ENCODE measurements at places on chromosomes 2 and 18. TPM values are rescaled to one million over a fixed set of nuclear protein-coding genes. Genes with fewer than 3 reads are reported as not detected.

DNA sequence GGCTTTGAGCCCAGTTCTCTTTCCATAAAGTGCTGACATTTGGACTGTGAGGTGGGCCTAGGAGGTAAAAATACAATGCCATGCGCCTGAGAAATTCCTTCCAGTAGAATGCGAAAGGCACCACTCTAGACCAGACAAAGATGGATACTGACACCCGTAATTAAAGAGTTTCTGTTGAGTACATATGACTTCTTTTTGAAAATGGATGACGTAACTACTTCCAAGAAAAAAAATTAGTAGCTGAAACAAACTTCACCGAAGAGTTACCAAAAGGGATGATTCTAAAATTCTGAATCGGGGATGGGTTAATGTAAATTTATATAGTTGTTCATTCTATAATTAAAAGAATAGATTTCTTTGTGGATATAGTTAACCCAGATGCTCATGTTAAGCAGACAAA lies 146.8 kb downstream of the ALK start:
- no peak overlapping the region for H3K4me3 ChIP-seq
- no peaks in the 10 kb centered on the region for H3K27me3 ChIP-seq
- DNase-seq, result no peak
- H3K4me1 ChIP-seq, result no peaks in the 10 kb centered on the region

DNA sequence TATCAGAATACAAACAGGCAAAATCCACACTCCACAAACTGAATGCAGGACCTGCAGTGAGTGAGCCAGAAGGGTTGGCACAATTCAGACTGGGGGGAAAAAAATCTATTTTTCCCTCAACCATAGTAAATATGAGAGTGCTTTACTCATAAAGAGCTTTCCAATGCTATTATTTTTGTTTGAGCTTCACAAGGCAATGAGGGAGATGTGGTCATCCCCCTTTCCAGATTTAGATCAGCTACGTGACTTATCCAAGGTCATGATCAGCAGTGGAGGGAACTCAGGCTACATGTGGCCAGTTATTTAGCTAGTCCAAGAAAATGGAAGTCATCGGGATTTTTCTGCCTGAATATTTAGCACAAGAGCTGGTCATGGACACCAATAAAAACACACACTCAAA lies 120.4 kb upstream of the KLF7 start:
- H3K36me3 ChIP-seq, result no peaks in the 10 kb centered on the region
- H3K4me1 ChIP-seq, result peaks cover 14% of the 10 kb centered on the region
- no peak overlapping the region for H3K4me3 ChIP-seq
- H3K27me3 ChIP-seq, result no peaks in the 10 kb centered on the region
- no peak overlapping the region for H3K27ac ChIP-seq

DNA sequence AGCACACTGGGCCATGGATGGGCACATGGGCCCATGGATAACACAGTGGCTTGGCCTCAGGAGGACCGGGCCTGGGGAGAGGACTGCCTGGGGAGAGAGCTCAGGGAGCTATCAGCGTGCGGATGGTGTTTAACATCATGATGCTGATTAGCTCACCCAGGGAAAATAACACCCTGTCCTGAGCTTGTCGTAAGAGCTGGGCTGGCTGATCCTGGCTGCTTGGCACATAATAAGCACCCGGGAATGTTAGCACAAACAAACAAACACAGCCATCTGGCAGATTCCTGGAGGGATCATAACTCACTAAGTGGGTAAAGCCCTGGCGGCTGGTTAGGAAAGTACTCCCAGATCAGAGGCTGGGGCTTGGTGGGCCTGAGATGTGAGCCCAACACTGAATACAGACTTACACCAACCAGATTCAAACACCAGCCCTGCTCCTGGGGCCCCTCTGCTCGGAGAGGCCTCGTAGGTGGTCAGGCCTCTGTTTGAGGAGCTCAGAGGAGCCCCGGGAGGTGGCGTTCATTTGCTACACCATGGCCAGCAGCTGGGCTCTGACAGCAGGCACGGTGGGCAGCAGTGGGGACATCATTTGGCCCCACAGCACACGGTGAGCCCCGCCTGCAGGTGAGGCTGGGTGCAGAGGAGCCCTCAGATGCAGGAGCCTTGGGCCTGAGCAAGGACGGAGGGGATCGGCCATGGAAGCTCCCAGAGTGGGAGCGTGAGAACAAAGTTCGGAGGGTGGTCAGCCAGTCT lies 193.4 kb upstream of the HDAC4 start:
- no peak overlapping the region for H3K4me3 ChIP-seq
- no peak for DNase-seq
- H3K27me3 ChIP-seq, result no peaks in the 10 kb centered on the region

GRCh38 chr2:109066917-109067597 lies 61.9 kb upstream of the SH3RF3 start:
- no peak overlapping the region for H3K27ac ChIP-seq
- H3K27me3 ChIP-seq, result peaks cover 4% of the 10 kb centered on the region
- no peaks in the 10 kb centered on the region for H3K4me1 ChIP-seq
- no peaks in the 10 kb centered on the region for H3K36me3 ChIP-seq
- no peak for DNase-seq

- no peaks in the 10 kb centered on the region for H3K27me3 ChIP-seq
- no peaks in the 10 kb centered on the region for H3K36me3 ChIP-seq
- H3K4me3 ChIP-seq, result no peak overlapping the region
- peaks cover 8% of the 10 kb centered on the region for H3K4me1 ChIP-seq
These were observed 122.2 kb downstream of the SLC8A1 start for GRCh38 chr2:40329739-40330030.

DNA sequence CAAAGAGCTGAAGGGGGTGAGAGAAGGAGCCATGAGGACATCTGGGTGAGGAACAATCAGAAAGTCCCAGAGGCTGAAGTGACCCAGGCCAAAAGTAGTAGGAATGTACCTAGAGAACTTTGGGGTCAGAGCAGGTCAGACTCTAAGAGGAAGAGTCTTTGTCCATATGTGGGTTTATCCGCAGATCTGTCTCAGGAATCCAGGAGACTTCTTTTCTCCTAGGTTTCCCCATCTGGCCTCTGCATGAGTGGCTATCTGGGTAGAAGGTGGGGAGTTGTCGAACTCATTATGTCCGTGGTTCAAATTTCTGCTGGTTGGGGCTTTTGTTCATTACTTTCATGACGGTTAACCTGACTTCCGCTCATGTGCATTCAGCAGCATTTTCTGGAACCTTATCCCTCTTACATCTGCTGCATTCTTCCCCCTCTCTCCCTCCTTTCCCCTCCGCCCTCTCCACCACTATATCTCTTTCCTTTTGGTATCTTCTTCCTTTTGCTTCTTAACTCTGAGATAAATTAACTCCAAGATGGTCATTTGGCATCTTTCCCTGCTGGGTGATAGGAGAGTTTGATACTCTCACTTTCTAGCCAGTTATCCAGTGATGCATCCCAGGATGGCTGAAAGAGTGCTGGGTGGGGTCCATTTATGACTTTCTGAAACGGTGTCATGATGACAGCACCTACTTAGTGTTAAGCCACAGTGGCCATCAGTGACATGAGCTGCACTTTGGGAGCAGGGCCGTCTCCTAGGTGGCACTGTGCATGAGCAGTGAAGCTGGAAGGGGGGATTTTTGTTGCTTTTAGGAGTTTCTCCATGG lies 2.1 kb downstream of the LIPG start:
- H3K4me3 ChIP-seq, result no peak overlapping the region
- H3K27me3 ChIP-seq, result peaks cover 7% of the 10 kb centered on the region
- no peak for DNase-seq
- H3K4me1 ChIP-seq, result no peaks in the 10 kb centered on the region
- H3K27ac ChIP-seq, result no peak overlapping the region

DNA sequence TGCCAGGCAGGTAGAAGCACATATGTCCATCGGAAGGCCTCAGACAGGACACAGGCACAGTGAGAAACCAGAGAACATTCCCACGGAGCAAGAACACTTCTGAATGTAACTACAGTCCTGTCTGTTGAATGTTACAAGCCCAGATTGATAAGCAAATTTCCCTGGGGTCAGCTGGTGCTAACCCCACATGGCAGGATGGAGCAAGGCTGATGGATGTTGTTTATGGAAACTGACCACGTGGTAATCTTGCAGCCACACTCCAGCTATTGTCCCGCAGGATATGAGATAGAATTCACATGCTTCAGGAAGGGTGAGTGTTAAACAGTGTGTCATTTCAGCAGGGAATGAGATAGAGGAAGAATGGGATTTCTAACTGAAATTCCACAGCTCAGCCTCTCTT lies 138.8 kb upstream of the COPS8 start:
- peaks cover under 1% of the 10 kb centered on the region for H3K4me1 ChIP-seq
- no peaks in the 10 kb centered on the region for H3K27me3 ChIP-seq
- no peaks in the 10 kb centered on the region for H3K36me3 ChIP-seq
- no peak overlapping the region for H3K27ac ChIP-seq

DNA sequence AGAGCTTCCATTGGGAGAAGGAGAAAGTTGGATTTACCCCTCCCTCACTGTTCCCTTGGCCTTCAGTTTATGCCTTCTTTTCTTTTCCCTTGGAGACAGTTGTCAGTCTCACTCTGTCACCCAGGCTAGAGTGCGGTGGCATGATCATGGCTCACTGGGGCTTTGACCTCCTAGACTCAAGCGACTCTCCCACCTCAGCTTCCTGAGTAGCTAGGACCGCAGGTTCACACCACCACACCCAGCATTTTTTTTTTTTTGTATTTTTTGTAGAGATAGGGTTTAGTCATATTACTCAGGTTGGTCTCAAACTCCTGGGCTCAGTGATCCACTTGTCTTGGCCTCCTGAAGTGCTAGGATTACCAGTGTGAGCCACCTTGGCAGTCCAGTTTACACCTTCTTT lies 49.9 kb downstream of the SLC9A4 start:
- H3K27me3 ChIP-seq, result no peaks in the 10 kb centered on the region
- no peak overlapping the region for H3K4me3 ChIP-seq
- no peaks in the 10 kb centered on the region for H3K36me3 ChIP-seq
- no peak overlapping the region for H3K27ac ChIP-seq

DNA sequence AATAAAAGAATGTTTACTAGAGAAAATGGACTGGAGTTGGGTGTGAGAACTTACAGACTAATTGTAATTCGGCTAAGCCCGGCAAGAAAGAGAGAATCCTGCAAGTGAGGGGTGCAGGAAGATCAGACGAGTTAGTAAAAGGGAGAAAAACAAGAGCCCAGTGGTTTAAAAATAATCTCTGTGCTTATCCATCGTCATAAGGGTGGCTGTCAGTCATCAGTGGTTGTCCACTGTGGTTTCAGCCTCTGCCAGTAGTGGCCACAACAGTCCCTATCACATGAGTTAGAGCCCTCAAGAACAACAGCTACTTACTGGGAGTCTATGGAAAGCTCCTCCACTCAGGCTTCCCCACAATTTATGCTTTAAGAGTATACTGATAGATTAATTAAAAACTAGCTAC lies 239.8 kb downstream of the SETBP1 start:
- no peaks in the 10 kb centered on the region for H3K27me3 ChIP-seq
- no peak overlapping the region for H3K27ac ChIP-seq
- peaks cover 5% of the 10 kb centered on the region for H3K4me1 ChIP-seq
- no peaks in the 10 kb centered on the region for H3K36me3 ChIP-seq
- no peak for DNase-seq

DNA sequence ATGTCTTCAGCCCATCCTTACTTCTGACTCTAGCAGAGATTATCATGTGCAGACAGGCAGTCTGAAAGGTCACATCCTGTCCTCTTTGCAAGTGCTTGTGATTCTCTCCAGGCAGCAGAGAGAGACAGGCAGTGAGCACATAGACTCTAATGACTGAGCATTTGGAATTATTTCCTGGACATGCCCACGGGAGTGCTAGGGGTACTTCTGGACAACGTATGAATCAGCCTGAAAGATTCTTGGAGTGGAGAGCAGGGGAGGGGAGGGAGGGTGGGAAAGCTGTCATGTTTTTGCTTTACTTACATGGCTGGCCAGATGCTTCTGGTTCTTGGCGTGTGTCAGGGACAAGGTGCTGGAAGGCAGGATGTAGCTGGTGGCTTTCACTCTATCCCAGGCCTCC lies 150.6 kb downstream of the RIF1 start:
- no peaks in the 10 kb centered on the region for H3K36me3 ChIP-seq
- no peak for DNase-seq

DNA sequence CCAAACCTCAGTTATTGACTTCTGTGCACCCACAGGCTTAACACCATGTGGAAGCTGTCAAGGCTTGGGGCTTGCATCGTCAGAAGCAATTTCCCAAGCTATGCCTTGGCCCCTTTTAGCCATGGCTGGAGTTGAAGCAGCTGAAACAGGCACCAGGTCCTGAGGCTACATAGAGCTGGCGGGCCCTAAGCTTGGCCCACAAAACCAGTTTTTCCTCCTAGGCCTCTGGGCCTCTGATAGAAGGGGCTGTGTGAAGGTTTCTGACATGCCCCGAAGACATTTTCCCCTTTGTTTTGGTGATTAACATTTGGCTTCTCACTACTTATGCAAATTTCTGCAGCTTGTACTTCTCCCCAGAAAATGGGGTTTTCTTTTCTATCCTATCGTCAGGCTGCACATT lies 9.1 kb upstream of the TMX3 start:
- no peak for DNase-seq
- H3K4me1 ChIP-seq, result peaks cover 5% of the 10 kb centered on the region
- H3K4me3 ChIP-seq, result no peak overlapping the region

DNA sequence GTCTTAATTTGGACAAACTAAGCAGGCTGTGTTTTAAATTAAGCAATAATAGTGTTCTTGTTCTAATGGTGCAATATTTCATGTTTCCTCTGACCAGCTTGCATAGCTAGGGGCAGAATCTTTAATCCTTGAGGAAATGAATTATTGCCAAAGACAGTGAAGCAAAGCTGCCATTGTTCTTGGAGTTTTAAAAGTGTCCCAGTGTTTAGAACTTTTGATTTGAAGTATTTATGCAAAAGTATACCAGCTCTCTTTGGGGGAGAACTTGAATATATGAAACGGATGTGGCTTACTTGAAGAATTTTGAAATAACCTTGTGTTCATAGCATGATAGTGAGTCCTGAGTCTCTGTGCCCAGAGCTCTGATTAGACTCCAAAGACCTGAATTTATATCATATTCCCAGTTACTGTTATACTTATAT lies 33.4 kb downstream of the ITGA6 start:
- peaks cover 69% of the 10 kb centered on the region for H3K4me1 ChIP-seq
- H3K27ac ChIP-seq, result no peak overlapping the region
- no peaks in the 10 kb centered on the region for H3K36me3 ChIP-seq
- no peaks in the 10 kb centered on the region for H3K27me3 ChIP-seq
- no peak for DNase-seq

Gene UGT1A4
- total RNA-seq, result not detected

Gene INO80D
- 19.9 TPM for total RNA-seq

Gene ERFE
- 1.4 TPM for total RNA-seq

Gene DSC2
- 21.0 TPM for total RNA-seq
